Renal cortical epithelial cell (primary cell): ENCODE measurements at places on chromosomes 4 and X. TPM values are rescaled to one million over a fixed set of nuclear protein-coding genes. Genes with fewer than 3 reads are reported as not detected.

- DNase-seq: peak; percentile 77
Measured at GRCh38 chr4:44965435-44966095, 239.2 kb upstream of the GNPDA2 start.

The TMEM255A gene
- 0.17 and 0.30 TPM in 2 replicates for total RNA-seq

- no peak for DNase-seq
Measured at GRCh38 chr4:147794787-147795413, 63.0 kb downstream of the ARHGAP10 start.

GRCh38 chrX:49111791-49112190 lies 11.7 kb downstream of the GPKOW start:
- no peak for DNase-seq

DNA sequence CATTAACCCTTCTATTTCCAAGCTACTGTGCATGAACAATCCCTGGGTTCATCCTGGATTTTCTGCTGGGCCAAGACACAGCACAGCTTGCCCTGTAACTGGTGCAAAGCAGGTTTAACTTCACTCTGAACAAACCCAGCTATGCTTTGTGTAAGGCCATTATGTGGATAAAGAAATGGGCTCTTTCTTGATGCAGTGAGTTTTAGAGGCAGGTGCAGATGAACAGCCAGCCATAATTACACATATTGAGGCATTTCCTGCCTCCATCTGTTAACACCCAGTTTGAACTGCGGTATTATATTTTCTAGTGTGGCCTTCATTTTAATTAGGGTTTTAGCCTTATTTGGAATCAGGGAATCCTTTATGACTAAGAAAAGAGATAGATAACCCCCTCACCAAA lies 68.7 kb upstream of the ARX start:
- no peak for DNase-seq

The BEX1 gene
- total RNA-seq: 0.20 TPM in 1 of 2 replicates, not detected in the other

GRCh38 chr4:78542373-78542772 lies 9.2 kb upstream of the ANXA3 start:
- DNase-seq: peak; percentile 76

DNA sequence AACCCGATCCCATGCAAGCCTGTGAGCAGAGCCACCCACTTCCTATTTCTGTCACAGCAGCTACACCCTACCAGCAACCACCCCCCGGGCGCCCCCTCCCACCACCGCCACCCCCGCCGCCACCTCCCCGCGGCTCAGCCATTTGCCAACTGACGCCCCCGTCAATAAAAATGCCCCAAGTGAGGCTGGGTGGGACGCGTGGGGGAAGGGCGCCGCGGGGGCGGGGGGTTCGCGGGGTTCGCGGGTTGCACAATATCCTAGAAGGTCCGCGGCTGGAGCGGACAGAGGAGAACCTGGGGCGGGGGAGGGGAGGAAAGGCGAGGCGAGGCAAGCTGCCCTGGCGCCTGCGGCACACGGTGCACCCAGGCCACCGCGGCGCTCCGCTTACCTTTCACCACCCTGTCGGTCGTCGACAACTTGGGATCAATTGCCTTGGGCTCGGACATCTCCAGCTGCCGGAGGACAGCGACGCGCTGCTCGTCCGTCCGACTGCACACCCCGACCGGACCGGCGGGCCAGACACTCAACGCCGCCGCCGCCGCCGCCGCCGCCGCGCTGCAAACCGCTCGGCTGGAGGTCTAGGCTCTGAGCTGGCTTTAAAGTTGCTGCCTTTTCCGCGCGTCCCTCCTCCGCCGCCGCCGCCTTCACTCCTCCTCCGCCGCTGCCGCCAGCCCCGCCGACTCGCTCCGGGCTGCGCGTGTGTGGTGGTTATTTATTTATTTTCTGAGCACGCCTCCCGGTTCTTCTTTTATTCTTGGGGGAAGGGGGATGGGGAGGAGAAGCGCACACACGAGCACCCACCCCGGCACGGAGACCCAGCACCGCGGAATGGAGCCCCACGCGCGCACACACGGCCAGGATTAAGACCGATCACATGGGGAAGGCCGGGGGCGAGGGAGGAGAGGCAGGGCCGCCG lies 717 bp downstream of the PPP3CA start:
- no peak for DNase-seq

DNA sequence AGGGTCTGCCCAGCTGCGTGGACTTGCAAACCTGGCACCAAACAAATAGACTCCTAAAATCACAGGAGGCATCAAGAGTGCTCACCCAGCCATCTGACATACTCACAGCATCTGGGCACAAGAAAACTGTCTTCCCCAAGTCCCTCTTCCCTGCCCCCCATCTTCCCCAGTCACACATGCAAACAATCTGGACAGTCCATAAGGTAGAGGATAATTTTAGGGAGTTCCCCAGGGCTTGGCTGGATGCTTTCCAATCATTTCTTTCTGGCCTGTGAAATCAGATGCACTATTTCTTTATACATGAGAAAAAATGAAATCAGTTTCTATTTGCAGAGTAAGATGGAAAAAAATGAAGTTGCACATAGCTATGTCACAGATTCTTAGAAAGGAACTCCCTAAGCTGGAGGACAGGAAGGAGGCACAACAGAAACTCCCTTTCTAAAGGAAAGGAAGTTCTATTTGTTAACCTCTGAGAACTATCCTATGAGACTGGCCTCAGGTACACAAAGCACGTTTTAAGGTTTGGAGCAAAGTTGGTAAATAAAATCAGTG lies 342.3 kb downstream of the HNRNPD start:
- no peak for DNase-seq

- DNase-seq: peak; percentile 84
Measured at GRCh38 chr4:84691170-84691691, 108.3 kb downstream of the CDS1 start.

The GSX2 gene
- not detected in 2 replicates for total RNA-seq
